ENCODE measurements at places on chromosomes 2 and 18.

DNA sequence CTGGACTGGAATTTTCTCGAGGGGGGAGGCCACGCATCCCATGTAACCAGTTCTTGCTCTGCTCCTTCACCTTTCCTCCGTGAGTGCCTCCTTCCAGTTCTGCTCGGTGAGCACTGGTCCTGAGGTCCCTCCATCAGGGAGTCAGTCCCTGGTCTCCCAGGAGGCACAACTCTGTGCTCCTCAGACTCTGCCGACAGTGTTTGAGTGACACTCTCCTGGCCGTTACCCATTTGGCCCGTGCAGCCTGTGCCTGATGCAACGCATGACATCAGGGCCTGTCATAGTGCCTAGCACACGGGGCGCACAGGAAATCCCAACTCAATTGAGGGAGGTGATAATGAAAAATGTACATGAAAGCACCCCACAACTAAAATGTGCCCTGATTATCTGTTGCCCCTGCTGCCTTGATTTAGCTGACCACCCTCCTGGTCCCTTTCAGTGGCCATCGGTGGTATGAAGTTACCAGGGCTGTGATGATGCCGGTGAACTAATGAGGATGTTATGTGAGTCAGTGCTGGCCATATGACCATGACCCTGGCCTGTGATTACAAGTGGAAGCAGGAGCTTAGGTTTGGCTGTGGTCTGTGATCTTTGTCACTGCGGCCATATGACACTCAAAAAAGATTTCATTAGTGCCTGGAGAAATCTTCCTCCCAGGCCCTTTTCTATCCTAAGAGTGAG lies 144.6 kb downstream of the TDRD15 start:
- no peak for DNase-seq

DNA sequence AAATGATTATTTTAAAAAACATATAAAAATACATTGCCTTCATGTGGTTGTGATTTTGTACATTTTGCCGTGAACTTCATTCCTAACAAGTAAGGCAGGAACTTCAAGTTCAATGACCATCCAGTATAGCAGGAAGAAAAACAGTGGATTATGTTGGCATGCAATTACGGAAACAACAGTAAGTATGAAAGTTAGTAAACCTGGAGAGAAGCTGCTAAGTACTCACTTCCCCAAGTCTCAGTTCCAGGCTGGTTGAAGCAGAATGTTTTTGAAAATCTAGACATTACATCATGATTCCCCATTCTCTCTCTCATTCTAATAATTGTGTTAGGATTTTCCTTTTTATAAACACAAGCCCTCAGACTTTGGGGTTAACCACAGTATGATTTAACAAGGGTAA lies 987.1 kb upstream of the KLHL29 start:
- DNase-seq: no peak

GRCh38 chr2:63124850-63125249 lies 74.2 kb downstream of the OTX1 start:
- no peak for DNase-seq

DNA sequence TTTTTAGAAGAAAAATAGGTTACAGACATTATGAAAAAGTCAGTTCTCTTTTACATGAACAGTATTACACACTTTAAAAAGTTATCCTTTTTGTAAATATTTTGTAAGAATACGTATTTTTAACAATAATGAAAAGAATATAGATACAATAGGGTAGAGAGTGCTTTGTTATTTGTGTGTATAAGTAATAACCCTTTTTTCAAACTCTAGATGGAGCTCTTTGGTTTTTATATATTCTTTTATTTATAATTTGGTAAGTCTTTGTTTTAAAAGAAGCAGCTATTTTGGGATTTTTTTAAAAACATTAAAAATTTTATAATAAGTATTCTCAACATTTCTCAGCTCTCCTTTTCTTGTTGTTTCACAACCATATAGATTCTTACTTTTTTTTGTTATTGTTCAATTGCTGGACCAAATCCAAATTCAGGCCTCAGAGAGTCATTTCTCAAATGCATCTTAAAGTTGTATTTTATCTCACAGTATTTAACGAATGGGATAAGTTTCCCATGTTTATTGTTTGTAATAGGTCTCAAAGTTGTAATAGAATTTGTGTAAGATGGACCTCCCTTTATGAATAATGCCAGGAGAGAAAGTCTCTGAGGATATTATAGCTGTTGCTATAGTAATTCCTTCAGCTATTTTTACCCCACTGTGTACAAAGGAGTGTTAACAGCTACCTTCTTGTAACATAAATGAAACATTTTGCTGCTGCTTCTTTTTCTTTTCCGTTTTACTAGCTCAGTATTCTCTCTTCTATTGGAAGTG lies 46.4 kb downstream of the ACYP2 start:
- DNase-seq: no peak

DNA sequence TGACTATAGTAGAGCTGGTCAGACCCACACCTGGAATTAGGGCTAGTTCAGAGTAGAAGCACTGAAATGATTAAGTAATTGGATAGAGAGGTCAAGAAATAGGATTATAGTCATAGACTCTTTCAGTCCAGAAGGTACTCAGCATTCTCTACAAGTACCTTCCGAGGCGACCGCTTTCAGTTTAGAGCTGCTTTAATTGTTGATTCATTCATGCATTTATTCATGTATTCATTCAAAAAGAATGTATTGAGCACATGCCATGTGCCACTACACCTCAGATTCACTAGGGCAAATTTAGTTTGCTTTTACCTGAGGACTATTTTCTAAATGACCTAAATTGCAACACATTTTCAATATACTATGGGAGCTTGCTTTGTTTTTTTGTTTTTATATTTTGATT lies 48.7 kb downstream of the CRIM1 start:
- DNase-seq: no peak

DNA sequence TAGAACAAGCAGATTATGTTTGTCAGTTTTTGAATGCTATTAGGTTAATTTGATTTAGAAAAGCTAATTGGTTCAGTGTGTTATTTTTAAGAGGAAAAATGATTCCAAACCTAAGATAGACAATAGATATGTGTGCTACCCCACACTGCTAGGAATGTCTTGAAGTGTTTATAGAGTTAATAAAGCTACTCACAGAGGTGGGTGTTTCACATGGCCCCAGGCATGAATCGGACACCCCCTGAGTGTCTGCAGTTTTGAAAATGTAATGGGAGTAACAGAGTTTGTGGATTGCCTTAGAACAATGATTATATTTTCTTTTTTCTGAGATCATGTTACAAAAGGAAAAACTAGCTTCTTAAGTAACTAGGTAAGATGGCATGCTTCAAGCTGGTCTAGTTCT lies 348.3 kb downstream of the ADCYAP1 start:
- no peak for DNase-seq

GRCh38 chr2:158459161-158460003 lies 2.6 kb downstream of the PKP4 start:
- no peak for DNase-seq

DNA sequence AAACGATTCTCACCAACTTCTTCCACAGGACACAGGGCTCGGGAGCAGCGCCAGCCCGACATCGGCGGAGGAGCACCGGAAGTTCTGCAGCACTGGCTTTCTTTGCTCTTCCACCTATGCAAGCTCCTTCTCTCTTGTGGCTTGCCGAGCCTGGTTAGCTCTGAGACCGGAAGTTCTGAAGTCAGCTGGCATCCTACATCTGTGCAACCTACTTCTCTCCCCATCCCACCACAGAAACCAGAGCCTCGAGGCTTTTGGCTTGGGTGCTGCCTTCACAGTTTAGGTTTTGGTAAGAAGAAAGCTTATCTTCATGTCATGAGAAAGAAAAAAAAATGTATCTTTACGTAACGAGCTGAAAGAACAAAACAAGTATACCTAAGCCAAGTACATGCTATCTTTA lies 111.7 kb downstream of the ANKRD44 start:
- DNase-seq: no peak

DNA sequence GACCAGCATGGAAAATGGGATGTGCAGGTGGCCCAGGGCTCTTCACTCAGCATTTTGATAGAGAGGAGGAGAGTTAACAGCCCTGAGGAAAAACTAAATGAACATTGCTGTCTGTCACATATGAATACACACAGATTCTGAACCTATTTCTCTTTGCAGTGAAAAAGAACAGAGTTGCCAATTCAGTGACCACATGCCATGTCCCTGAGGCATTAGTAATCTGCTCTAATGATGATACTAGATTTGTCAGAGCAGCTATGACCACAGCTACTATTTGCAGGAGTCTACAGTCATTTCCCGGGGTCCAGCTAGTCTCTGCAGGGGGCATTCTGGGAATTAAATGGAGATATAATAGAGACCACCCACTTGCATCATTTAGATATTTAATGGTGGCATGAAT lies 267.6 kb downstream of the TMX3 start:
- no peak for DNase-seq

DNA sequence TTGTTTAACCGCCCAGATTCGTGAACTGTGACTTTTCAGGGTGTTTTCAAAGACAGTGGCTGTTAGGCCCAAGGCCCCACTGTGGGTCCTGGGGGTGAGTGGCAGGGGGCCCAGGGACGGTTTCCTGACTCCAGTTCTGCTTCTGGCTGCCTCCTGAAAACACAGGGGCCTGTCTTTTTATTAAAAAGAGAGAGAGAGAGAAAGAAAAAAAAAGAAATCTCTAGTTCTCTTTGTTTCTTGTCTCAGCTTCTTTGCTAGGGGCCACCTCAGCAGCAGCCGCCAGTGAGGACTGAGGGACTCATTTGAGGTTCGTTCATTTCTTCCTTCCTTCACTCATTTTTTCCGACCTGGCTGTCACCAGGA lies 15.4 kb upstream of the E2F6 start:
- DNase-seq: no peak

- no peak for DNase-seq
Measured at GRCh38 chr2:102139851-102140250, 2.7 kb upstream of the IL1R1 start.

GRCh38 chr2:199108056-199108455 lies 349.7 kb downstream of the SATB2 start:
- DNase-seq: no peak

DNA sequence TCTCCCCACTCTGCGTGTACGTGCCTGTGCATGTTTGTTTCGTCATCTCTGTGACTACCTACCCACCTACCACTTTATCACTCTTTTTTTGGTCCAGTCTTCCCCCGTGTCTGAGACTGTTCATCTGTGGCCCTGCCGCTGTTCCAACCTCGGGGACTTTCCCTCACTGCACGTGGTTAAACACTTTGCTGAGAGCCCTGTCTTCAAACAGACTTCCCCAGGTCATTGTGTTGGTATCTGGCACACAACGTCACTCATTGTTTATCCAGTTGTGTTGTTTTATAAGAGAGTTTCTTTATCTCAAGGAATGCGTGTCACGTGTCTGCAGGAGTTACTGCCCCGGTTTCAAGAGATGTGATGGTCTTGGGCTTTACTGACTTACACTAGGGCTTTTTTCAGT lies 262.0 kb upstream of the RASGRP3 start:
- DNase-seq: no peak

DNA sequence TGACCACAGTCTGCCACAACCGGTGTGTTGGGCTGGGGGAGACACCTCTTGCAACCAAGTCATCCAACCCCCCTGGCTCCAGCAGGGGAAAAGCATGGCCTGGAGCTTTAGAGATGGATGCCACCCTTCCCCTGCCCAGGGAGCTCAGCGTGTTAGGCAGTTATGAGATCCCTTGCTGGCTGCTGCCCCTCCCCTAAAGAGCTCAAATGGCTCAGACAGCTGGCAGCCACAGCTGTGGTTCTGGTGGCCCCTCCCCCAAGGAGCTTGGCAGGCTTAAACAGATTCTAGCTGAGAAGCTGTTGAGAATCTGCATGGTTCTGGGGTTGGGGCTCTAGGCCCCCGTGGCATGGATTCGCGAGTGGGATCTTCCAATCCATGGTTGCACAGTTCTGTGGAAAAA lies 64.7 kb downstream of the TEX51 start:
- no peak for DNase-seq

DNA sequence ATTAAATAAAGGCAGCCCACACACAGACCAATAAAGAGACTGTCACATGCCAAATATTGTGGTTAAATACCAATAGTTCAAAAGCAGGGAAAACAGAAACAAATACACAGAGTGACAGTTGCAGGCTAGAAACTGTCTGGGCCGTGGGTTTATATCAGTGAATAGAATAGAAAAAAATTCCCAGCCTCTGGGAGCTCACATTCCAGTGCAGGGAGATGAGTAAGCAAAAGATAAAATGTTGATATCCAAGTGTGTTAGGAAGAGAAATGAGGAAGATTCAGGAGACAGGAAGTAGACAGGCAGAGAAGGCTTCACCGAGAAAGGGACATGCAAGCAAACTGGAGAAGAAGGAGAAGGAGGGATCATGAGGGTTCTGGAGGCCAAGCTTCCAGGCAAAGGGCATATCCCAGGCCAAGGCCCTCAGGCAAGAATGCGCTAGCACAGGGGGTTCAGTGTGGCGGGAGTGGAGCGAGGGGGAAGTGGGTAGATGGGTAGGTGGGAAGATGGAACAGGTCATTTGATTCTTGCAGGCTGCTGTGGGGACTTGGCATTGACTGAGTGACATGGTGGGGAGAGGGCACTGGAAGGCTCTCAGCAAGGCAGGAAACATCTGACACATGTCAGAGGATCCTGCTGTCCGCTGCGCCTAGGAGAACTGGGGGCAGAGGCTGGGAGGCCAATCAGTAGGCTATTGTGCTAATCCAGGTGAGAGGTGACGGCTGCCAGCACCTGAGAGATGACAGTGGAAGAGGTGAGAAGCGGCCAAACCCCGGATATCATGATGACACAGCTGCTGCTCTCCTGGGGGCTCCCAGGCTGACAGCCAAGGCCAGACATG lies 89.2 kb downstream of the ZBTB7C start:
- no peak for DNase-seq

DNA sequence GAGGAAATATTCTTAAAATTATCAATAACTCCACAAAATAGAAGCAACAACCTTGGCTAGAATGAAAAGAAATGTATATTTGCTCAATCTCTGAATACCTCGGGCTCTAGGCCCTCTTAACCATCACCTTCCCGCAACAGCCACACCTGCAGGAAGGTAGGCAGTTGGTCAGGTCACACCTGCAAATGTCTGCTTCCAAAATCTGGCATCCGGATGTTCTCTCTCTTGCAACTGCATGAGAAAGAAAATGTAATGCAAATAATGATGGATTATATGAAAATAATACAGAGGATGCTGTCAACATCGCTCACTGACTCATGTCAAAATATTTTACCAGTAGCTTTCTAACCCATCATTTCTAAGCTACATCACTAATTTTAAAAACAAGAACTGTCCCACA lies 148.3 kb downstream of the SATB2 start:
- DNase-seq: no peak

DNA sequence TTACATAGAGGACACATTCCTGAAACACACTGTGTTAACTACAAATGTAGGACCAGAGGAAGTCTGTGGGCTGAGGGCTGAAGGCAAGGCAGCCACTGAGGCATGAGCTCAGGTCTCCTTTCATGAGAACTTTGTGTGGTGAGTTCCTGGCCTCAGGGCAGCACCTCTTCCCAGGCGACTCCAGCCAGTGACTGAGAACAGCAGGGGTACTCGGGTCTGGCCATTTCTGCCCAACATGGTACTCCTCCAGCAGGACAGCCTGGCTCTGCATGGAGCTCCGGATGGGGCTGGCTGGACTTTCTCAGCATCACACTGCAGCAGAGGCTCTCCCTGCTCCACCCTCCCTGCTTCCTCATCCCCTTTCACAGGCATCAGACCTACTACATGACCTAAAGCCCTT lies 125.5 kb upstream of the SPATS2L start:
- DNase-seq: no peak

- DNase-seq: no peak
Measured at GRCh38 chr2:8750221-8750620, 68.4 kb downstream of the ID2 start.
